Subcutaneous preadipocyte (primary cell): ENCODE measurements at places on chromosomes 16 and 17. TPM values are rescaled to one million over a fixed set of nuclear protein-coding genes. Genes with fewer than 3 reads are reported as not detected.

CDH13 gene
- 15.1 and 31.3 TPM in 2 replicates for total RNA-seq

MCRIP1 gene
- 63.1 and 87.8 TPM in 2 replicates for total RNA-seq

TMC7 gene
- total RNA-seq = 0.73 and 2.2 TPM in 2 replicates

TP53TG3 gene
- 1.4 TPM in 1 of 2 replicates, not detected in the other for total RNA-seq

NFAT5 gene
- total RNA-seq = 20.2 and 27.6 TPM in 2 replicates

SLC38A8 gene
- total RNA-seq = not detected in 2 replicates

RUSF1 gene
- 38.6 and 61.0 TPM in 2 replicates for total RNA-seq

SPN gene
- not detected in 2 replicates for total RNA-seq

CHST6 gene
- 0.37 and 0.98 TPM in 2 replicates for total RNA-seq

KRT20 gene
- total RNA-seq = not detected in 2 replicates

ADPRM gene
- 9.0 and 9.2 TPM in 2 replicates for total RNA-seq

CHAD gene
- not detected in 2 replicates for total RNA-seq

MED31 gene
- total RNA-seq = 6.6 and 9.8 TPM in 2 replicates

ABAT gene
- total RNA-seq = 2.2 TPM in 2 replicates
